ENCODE measurements at places on chromosomes 1 and 21.

- DNase-seq, result no peak
Observed at GRCh38 chr1:8094481-8095241, 68.6 kb upstream of the ERRFI1 start.

DNA sequence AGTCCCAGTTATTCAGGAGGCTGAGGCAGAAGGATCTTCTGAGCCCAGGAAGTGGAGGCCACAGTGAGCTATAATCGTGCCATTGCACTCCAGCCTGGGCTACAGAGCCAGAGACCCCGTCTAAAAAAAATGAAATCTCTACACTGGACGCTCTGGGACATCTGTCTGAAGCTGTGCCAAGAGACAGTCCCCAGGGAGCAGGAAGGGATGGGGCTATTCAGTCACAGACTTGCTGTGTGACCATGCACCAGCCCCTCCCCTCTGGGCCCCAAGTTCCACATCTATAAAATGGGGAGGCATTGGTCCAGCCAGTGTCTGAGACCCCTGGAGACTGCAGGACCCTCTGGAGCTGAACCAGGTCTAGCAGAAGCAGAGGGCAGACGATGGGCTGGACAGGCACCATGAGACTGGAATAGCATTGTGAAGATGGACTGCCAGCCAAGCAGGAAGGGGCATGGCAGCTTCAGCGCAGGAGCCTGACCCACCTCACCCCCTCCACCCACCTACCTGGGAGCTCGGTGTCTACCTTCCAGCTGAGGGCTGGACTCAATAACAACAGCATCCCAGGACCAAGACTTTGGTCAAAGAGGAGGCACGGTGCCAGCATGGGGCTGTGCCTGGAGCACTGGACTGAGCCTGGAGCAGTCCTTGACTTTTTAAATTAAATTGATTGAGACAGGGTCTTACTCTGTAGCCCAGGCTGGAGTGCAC, 1.4 kb downstream of the TMEM54 start:
- DNase-seq, result no peak

DNA sequence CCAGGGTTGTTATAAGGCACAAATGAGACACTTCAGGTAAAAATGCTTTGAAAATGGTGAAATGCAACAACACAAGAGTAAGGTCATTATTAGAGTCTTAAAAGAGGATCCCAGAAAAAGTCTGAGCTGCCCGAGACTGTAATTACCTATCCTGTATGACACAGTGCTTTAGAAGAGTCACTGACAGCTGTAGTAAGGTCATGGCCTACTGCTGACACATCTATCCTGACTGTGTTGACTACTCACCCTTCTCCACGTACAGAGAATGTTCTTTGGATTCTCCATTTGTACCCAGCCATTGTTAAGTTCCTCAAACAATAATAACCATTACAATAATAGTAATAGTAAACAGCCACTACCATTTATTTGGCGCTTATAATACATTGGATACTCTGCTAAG, 104.4 kb downstream of the CACHD1 start:
- no peak for DNase-seq

- DNase-seq, result no peak
Observed at GRCh38 chr1:92953491-92953890, 7.8 kb downstream of the DIPK1A start.

DNA sequence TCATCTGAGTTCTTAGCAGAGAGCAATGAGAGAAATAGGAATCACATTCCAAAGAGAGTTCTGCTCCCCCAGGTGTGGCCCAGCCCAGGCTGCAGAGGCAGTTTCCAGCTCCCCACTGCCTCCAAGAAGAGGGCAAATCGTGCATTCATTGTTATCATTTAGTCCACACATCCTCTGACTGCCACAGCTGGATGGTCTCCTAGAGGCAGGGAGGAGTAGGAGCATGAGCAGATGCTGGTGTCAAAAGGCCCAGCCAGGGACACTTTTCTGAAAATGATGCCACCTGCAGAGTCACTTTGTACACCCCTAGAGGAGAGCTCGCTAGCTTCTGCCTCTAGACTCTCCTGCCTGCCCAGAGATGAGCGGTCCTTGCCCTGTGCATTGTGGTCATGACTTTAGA, 33.6 kb upstream of the GNPAT start:
- no peak for DNase-seq

DNA sequence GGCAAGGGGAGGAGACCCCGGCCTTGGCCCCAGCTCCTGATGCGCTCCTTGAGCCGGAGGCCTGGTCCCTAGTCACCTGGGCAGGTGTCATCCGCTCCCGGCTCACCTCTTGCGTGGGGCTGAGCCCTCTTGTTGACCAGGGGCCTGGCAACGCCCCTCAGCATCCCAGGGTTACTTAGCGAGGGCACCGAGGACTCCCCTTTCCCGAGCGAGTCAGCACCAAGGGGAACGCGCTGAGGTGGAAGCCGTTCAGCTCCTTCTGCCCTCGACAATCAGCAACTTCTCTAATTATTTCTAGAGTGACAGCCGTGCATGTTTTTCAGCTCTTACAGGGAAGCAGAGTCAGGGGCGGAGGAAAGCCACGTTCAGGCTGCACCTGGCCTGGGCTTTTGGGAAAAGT, 522 bp downstream of the SLC45A1 start:
- DNase-seq, result no peak

DNA sequence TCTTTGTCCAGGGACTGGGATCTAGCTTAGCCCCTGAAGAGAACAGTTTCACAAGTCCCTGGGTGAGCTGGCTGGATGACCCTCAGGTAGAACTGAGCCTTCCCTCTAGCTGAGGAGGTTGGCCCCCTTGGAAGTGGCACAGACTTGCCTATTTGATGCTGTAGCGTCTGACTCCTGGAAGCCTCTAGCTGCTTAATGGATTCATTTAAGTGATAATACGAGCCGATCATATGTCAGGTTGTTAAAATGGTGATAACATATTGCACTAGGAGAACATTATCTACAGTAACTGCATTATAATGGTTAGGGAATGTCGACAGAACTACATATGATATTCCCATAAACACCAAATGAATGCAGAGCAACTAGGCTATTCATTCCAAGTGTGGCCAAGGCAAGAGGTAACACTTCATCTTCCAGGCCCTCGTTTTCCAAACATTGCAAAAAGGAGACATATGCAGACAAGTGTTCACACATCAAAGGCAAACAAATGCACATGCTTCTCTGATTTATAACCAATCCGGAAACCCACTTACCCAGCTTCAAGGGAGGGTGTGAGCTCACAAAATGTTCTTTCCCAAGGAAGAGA, 340.1 kb upstream of the PLXNA2 start:
- DNase-seq, result no peak

- no peak for DNase-seq
Observed at GRCh38 chr21:37008724-37009123, 2.2 kb downstream of the RIPPLY3 start.

GRCh38 chr1:34885405-34886247, 26.1 kb upstream of the SMIM12 start:
- DNase-seq, result no peak

- DNase-seq, result no peak
Observed at GRCh38 chr1:31372751-31373055, 173 bp downstream of the FABP3 start.

GRCh38 chr1:225685476-225686176, 32.7 kb upstream of the ENAH start:
- no peak for DNase-seq

GRCh38 chr1:24849672-24850295, 80.3 kb downstream of the RUNX3 start:
- no peak for DNase-seq

DNA sequence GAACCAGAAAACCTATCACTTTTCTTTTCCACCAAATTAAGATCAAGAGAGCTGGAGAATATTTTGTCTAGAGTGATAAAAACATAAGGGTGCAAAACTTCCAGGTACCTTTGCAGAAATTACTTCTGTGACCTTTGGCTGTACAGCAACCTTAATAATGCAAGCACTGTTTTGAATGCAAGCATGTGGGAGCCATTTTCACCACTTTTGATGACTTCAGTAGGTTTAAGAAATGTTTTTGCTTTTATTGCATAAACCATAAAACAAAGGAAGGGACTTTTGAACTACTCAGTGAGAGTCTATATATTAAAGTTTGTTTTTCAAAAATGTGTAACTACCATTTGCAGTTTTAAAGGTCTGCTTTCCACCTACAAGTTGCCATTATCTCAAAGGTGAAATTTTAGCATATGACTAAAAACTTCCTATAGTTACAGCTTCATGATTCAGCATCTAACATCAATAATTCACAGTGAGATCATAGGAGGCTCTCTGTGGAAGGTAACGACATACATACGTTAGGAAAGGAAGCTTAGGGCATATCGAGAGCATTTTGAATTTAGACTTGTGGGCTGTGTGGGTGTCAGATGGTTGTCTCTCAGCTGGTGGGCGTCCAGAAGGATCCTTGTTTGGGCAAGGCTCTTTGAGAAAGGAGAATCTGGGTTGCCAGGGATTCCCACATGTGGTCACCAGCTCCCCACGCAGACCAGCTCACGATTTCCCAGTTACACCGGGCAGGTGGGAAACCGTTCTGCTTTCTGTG, 1.1 kb upstream of the GADD45A start:
- no peak for DNase-seq

DNA sequence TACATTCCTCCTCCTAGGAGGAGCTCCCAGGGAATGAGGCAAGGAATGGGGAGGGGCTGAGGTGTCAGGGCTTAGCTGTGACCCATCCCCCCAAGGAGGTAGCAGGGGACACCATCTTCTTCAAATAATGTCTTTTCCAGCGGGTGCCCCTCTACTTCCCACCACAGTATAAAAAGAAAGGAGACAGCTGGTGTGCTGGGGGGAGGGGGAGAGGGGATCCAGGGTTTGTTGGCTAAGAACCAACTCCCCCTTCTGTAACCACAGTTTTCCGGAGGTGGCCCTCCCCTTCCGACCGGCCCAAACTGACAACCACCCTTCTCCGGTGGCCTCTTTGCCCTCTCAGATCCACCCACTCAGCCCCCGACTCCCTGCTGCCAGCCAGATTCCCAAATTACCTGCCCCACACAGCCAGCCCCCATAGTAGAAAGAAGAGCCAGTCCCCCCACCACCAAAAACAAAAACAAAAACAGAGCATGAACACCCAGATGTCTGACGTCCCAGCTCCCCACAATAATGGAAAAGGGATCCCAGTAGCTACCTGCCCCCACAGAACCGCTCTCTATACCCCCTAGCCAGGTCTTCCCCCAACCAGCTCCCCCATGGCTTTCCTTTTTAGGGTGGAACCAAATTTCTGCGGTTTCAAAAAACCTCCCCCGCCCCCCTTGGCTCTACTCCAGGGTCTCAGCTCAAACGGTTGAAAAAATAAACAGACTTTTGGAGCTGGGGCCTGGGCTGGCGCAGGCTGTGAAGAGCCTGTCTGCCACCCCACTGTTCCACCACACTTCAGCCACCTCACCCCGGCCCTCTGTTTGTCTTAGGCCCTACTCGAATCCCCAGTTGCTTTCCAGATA, 2.1 kb downstream of the ARHGEF2 start:
- DNase-seq, result no peak

DNA sequence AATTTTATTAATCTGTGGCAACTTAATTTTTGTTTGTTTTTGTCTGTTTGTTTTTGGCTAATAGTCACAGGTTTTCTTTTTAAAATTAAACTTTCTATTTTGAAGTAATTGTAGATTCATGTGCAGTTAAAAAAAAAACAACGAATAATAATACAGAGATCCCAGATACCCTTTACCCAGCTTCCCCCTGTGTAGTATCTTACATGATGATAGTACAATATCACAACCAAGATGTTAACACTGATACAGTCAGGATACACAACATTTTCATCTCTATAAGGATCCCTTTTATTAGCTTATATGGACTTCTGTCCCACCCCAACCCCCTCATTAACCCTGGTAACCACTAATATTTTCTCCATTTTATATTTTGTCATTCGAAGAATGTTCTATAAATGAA, 5.9 kb downstream of the VPS45 start:
- no peak for DNase-seq

GRCh38 chr1:83999316-83999819, 436 bp upstream of the TTLL7 start:
- no peak for DNase-seq

GRCh38 chr1:161948435-161948834, 75.2 kb downstream of the OLFML2B start:
- DNase-seq, result no peak

DNA sequence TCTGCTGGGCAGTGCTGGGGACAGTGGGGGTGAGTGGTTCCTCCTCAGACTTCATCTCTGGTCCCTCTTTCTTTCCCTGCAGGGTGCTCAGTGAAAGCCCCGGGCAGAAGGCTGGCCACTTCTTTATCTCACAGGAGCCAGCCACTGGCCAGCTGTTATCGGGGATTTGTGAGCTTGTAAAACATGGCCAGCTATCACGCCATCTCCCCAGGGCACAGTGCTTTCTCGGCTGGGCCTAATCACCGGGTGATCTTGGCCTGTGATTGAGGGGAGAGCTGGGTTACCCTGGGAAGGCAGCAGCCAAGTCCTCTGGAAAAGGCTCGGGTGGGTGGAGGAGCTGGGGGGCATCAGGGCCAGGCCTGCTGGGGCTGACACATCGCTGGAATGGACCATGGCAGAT, 83.0 kb downstream of the IGSF21 start:
- no peak for DNase-seq

- no peak for DNase-seq
Observed at GRCh38 chr1:231393668-231394067, 28.4 kb downstream of the EGLN1 start.

- DNase-seq, result no peak
Observed at GRCh38 chr1:245609354-245610150, 454.8 kb downstream of the KIF26B start.

- no peak for DNase-seq
Observed at GRCh38 chr1:224535641-224536040, 80.5 kb upstream of the CNIH3 start.

GRCh38 chr1:112397841-112398240, 1.8 kb downstream of the CTTNBP2NL start:
- DNase-seq, result no peak

- DNase-seq, result no peak
Observed at GRCh38 chr1:154453574-154454352, 48.3 kb upstream of the TDRD10 start.

DNA sequence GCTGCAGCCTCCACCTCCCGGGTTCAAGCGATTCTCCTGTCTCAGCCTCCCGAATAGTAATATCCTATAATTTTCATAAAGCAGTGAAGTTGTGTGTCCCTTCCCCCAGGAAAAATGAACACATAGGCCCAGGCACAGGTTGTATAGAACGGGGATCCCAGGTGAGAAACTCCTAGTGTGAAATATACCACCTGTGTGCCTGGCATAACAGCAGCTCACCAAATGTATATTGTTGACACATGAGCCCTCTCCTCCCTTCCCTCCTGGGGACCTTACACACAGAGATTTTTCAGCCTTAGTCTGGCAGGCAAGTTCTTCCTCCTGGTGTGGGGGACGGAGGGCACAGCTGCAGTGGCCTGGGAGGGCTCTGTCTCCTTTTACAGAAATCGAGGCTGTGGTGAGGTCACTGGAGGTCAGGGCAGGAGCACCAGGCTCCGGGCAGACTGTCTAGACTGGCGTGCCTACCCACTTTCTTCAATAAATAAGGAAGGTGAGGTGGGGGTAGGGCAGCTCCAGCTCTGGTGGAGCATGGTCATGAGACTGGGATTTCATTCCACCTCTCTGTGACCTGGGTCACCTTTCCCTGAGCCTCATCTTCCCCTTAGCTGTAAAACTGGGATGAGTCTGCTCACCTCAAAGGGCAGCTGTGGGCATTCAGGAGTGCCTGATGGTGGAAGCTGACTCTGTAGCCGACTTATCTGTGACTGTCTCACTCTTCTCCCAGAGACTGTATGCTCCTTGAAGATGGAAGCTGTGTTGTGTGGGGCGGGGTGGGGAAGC, 14.3 kb downstream of the RCC1 start:
- DNase-seq, result no peak

GRCh38 chr21:29914326-29914725, 25.5 kb downstream of the GRIK1 start:
- DNase-seq, result no peak
